Chondrocyte (in vitro differentiated cells): ENCODE measurements at places on chromosomes 11 and 22. TPM values are rescaled to one million over a fixed set of nuclear protein-coding genes. Genes with fewer than 3 reads are reported as not detected.

GRCh38 chr11:2295971-2296912, 5.5 kb downstream of the C11orf21 start:
- no peak for DNase-seq

KDELR3 gene
- total RNA-seq = 127 to 137 TPM (median 134 TPM) in 3 replicates

GRCh38 chr11:34075178-34075820, 23.8 kb downstream of the CAPRIN1 start:
- no peak for DNase-seq

MPZL3 gene
- 1.1 to 1.7 TPM (median 1.6 TPM) in 3 replicates for total RNA-seq

DNA sequence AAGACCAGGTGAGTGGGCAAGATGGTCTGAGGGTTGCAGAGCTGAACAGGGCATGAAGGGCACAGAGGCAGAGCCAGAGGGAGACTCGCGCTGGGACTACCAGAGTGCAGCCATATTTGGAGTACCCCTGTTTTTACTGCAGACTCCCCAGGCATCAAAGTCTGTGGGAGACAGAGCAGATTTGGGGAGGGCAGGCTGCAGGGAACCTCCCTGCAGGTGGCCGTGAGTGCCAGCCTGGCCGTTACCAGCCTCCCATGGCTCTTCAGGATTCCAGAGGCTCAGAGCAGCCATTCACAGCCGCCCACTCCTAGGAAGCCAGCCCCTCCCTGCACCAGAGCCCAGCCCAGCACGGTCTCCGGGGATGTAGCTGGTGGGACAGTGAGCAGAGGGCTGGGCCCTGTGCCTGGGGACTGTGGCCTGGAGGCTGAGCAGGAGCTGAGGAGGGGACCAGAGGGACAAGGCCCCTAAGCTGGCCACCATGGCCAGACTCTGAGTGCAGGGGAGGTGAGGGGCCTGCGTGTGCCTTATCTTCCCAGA, at the start of gene SEPTIN3:
SEPTIN3 (plus strand) TSS at position 334 of the 537 bp plus-strand sequence. CDS start 2,050 bp downstream, outside the sequence.
- no peak for DNase-seq

- no peak for DNase-seq
Observed at GRCh38 chr11:132334769-132335280, 964.4 kb downstream of the NTM start.
